ENCODE measurements at places on chromosomes 2 and 18.

- no peak for DNase-seq
Measured at GRCh38 chr2:179532863-179533278, 268.2 kb upstream of the SESTD1 start.

DNA sequence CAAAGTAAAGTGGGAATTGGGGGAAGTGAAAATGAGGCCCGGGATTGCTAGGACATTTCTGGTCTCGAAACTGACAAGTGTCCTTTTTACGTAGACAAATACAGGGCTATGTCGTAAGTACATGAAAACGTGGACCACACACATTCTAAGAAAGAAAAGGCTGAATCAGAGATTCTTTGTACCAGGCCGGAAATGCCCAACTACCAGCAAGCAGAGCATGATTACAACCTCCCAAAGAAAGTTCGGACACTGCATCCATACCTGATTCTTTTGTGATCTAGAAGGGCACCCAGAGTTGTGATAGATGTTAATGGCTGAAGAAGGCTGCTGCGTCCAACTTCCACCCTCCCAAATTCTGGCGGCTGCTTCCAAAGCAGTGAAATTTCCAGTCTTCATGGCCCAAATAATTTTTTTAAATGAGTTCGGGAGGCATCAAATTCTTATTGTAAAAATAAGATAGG, 1.7 kb downstream of the RBMS1 start:
- DNase-seq: no peak

DNA sequence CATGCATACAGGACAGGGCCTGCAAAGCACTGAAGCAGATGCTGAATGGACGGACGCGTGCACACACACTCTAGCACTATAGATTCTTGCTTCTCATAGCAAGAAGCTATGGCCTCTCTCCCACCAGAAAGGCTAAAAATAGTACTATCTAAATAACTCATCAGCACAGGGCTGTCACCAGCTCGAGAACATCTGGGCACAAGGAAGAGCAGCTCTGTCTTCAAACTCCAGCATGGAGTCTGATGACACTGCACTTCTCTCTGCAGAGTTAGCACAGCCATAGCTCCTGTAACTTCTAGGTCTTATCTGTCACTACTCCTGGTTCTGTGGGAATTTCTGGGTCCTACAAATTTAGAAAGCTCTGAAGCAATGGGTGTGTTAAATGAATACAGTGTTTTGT, 123.5 kb downstream of the MYO5B start:
- no peak for DNase-seq

GRCh38 chr18:44729631-44730101, 49.0 kb downstream of the SETBP1 start:
- peak; percentile 3 for DNase-seq

GRCh38 chr2:147049957-147050356, 794.9 kb upstream of the ACVR2A start:
- DNase-seq: no peak

- no peak for DNase-seq
Measured at GRCh38 chr18:54888933-54889332, 60.7 kb downstream of the RAB27B start.

GRCh38 chr2:182132605-182133004, 147.0 kb downstream of the PPP1R1C start:
- no peak for DNase-seq

Data from stimulated activated CD4-positive, alpha-beta T cell treated with anti-CD3 and anti-CD28 coated beads, TNF-alpha, amount 100 ng/mL, for 1 hour (primary cell).